ENCODE measurements at places on chromosomes 2 and 18.

GRCh38 chr2:226793646-226794045 lies 6.0 kb downstream of the IRS1 start:
- ATAC-seq = no peak

GRCh38 chr18:79257480-79257879 lies 138.2 kb upstream of the NFATC1 start:
- no peak for ATAC-seq

GRCh38 chr2:96484091-96484490 lies 21.1 kb downstream of the NEURL3 start:
- ATAC-seq = no peak

DNA sequence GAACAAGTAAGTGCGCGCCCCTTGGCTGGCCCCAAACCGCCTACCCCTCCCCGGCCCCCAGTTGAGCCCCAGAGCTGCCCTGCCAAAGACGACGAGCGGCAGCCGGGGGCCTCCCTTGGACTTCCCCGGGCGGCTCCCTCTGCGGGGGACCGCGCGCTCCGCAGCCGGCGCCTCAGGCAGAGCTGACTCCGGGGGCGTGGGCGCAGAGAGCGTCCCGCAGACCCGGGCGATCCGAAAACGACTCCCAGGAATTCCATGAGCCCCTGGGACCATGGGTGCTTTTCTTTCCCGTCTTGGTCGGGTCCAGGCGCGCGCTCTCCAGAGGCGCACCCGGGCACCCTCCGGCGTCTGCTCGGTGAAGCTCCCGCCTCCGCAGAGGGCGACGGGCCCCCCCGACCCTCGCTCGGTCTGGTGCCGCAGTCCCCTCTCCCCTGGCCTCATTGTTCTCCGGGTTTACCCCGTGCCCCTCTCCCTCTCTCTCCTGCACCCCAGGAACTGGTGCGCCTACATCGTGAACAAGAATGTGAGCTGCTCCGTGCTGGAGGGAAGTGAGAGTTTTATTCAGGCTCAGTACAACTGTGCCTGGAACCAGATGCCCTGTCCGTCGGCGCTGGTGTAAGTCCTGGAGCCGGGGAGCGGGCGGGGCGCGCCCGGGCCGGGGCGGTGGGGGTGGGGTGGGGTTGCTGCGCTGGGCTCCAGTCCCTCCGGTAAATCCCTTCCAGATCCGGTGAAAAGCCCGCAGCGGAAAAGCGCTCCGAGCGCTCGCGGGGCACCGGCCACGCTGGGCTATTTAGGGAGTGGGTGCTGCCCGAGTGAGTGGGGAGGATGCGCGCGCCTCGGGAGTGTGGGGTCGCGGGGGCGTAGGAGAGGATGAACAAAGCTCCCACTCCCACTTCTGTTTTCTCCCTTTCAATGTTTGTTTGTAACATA lies 776 bp downstream of the EMILIN2 start:
- ATAC-seq = peak; percentile 54

Measured in SK-N-SH treated with all-trans-retinoic acid at 6 μM for 48 hours (cell line).